ENCODE measurements at places on chromosomes 2 and 18.

- no peak for DNase-seq
Measured at GRCh38 chr2:30269771-30270145, 38.4 kb downstream of the LBH start.

GRCh38 chr18:58716060-58716756 lies 44.9 kb downstream of the MALT1 start:
- no peak for DNase-seq

GRCh38 chr2:234565842-234566619 lies 69.2 kb upstream of the ARL4C start:
- no peak for DNase-seq

GRCh38 chr2:201797175-201797840 lies 9.0 kb upstream of the CDK15 start:
- no peak for DNase-seq

- no peak for DNase-seq
Measured at GRCh38 chr2:113202305-113203216, 28.8 kb downstream of the PSD4 start.

GRCh38 chr2:195769975-195770374 lies 112.9 kb downstream of the SLC39A10 start:
- DNase-seq, result no peak

GRCh38 chr2:70685771-70686171 lies 82.2 kb downstream of the ADD2 start:
- DNase-seq, result no peak

DNA sequence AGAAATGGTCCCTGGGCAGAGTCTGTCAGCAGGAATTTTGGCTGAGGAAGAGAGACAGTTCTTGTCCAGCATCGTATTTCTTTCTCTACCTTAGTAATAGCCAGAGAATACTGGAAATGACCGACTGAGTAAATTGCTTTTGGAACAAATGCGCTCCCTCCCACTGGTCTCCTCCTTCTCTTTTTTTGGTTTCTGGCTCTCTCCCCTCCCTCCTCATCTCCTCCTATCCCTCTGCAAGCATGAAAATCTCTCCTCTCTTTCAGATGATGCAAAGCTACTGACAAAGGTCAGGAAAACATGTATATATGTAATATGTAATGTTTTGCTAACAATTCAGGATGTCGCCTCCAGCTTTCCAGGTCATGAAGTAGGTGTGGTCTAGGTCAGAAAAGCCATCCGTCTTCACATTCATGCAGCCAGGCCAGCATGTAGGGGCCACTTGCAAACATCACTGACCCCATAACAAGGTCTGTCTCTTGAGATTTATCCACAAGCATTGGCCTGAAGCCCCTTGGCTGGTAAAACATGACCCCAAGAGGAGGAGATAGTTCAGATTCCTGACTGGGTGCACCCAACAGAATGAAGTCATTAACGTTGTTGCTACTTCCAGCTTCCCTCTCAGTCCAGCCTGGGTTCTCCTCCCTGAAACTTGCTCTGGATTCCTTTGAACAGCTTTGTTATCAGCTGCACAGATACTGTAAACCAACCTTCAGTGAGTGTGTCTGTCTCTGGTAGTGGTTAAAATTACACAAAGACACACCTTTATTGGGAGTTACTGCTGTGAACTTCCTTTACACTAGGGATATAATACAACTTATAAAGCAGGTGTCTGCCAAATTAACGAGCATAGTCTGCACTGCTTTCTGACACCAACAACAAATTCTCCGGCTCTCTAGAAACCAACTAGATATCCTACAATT lies 864.4 kb upstream of the KLHL29 start:
- DNase-seq, result no peak

DNA sequence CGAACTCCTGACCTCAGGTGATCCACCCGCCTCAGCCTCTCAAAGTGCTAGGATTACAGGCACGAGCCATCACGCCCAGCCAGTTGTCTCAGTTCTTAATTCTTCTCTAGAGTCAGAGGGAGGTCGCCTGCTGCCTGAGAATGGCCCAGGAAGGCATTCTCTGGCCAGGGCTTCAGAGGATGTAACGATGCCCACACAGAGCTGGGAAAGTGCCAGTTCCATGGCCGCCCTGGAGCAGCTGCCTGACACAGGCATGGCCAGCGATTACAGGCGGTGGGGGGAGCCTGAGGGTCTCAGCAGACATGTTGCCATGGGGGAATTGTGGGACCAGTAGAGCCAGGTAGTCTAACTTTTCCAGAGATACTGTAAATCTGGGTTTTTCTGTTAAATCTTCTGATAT lies 25.6 kb upstream of the DNMT3A start:
- DNase-seq, result no peak

GRCh38 chr2:13607139-13607538 lies 890.4 kb downstream of the TRIB2 start:
- no peak for DNase-seq

- DNase-seq, result no peak
Measured at GRCh38 chr2:6314218-6314960, 551.3 kb downstream of the CMPK2 start.

GRCh38 chr18:62611453-62612288 lies 88.8 kb downstream of the ZCCHC2 start:
- DNase-seq, result no peak

- no peak for DNase-seq
Measured at GRCh38 chr2:120826716-120827410, 91.2 kb downstream of the GLI2 start.

DNA sequence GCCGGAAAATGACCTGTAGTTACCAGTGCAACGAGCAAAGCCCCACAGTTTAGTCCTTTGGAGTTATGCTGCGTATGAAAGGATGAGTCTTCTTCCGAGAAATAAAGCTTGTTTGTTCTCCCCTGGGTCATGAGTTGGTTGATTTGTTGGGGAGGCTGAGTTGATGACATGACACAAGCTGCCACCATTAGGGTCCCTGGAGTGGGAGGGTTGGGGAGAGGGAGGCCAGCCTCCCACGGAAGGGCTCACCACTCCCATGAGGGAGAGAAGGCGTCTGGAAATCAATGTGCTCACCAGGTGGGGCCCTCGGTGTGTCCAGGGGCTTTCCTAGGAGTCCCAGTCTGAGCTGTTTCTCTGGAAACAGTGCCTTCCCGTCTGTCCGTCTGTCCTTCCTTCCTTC lies 7.4 kb upstream of the DGKD start:
- no peak for DNase-seq

DNA sequence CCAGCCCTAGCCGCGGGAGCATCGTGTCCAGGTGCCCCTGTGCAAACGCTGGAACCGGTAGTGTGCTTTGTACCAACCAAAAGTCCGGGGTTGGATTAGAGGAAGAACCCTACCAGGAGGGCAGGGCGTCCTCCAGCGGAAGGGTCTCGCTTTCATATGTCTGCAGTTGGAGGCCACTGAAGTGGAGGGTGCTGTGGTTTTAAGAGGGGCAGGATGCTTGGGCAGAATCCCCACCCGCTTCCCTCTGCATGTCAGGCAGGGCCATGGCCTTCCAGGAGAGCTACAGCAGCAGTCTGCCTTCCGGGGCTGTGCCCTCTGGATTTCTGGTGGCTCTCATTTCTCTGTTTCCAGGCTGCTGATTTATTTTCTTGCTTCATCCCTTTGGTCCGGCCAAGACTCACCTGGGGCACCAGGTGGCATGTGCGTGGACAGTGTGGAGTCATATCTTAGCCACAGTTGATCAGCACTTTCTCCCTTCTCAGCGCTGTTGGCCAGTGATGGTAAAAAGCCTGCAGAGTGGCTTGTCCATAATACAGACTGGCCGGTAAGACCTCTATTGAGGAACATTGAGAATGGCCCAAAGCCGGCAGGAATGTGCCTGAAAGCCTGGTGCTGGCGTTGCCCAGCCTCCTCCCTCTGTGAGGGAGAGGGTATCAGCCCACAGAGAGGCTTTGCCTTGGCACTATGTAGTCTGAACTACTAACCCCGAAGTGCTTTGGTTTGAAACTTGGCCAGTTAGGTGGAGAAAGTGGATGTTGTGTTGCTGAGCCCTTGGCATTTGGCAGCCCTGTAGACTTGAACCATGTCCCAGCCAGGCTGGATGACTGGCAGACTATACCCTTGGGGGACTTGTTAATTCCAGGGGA lies 1.8 kb downstream of the AGAP1 start:
- DNase-seq, result no peak

DNA sequence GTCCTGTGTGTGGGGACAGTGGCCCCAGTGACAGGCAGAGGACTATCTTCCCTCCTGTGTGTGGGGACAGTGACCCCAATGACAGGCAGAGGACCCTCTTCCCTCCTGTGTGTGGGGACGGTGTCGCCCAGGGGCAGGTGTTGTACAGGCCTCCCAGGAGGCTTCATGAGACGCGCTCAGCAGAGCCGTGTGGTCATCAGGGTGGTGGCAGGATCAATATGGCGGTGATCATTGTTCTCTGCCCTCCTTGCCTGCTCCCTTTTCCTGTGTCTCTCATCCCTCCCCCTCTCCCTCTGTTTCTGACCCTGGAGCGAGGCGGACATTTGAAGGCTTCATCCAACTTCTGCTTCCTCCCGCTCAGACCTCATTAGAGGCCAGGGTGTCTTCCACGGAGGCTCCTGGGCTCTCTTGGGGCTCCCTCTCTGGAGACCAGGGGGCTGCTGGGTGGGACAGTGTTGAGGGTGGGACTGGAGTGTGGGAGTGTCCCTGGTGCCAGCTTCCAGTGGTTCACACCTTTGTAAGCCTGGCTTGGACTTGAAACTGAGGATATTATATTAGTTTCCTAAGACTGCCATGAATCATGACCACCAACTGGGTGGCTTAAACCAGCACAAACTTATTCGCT lies 59.5 kb downstream of the ACKR3 start:
- DNase-seq, result no peak

DNA sequence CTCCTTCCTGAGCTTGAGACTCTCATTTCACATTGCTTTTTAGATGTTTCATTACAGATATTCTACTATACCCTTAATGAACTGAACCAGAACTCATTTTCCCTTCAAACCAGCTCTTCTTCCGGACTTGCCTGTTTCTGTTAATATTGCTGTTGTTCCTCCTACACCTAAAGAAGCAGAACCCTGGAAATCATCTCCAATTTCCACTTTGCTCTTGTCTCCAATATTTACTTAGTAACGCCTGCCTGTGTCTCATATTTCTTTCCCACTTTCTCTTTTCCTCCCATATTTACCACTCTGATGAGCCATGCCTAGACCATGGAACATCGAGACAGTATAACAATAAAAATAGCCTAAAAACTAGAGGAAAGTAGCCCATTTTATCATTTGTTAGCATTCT lies 17.9 kb upstream of the GMCL1 start:
- no peak for DNase-seq

DNA sequence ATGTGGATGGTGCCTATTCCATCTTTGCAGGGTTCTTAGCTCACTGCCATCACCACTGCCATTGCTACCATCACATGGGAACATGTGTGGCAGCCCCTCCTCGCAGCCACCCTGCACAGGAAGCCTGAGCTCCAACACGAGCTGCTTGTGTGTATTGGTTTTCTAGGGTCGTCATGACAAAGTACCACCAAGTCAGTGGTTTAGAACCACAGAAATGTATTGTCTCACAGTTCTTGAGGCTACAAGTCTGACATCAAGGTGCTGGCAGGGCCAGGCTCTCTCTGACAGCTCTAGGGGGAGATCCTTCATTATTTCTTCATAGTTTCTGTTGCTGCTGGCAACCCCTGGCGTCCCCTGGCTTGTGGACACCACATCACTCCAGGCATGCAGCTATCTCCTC lies 10.3 kb upstream of the IL1R2 start:
- no peak for DNase-seq

GRCh38 chr2:142803158-142803557 lies 74.3 kb upstream of the KYNU start:
- no peak for DNase-seq

GRCh38 chr2:147558620-147559019 lies 286.2 kb upstream of the ACVR2A start:
- DNase-seq, result no peak

DNA sequence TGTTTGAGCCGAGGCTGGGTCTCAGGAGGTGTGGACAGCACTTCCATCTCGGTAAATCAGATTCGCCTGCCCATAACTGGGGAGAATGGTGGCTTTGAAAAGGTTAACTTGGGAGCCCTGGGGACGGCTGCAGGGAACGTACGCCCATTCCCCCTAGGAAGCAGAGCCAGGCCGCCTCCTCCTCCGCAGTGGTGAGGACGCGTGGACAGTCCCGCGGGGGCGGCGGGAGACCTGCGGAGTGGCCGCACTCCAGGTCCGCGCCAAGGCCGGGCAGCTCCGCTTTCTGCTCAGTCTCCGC lies 845 bp upstream of the MYCN start:
- DNase-seq, result no peak

DNA sequence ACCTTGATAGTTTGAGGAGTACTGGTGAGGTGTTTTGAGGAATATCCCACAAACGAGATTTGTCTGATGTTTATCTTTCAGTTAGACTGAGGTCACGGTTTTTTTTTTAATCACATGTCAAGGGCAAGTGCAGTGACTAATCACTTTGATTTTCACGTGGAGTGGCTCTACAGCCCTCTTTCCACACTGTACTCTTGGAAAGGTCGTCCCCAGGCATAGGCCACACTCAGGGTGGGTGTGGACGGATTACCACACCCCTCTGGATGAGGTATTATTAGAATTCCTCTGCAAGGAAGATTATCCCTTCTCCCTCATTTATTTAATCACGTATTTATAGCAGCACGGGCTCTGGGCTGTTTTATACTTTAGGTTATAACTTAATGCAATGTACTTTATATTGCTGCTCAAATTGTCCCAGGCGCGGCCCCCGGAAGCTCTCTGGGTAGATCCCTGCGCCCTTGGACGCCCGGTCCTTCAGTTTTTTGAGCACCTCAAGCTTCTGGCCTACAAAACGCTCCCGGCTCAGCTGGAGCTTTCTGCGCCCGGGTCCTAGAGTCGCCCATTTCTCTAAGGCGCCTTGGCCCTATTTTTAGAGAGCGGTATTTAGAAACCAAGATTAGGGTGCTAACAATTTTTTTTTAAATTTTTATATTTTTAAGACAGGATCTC lies 515 bp upstream of the PLEKHB2 start:
- peak; percentile 19 for DNase-seq

GRCh38 chr2:179344280-179344964 lies 79.8 kb upstream of the SESTD1 start:
- DNase-seq, result no peak

DNA sequence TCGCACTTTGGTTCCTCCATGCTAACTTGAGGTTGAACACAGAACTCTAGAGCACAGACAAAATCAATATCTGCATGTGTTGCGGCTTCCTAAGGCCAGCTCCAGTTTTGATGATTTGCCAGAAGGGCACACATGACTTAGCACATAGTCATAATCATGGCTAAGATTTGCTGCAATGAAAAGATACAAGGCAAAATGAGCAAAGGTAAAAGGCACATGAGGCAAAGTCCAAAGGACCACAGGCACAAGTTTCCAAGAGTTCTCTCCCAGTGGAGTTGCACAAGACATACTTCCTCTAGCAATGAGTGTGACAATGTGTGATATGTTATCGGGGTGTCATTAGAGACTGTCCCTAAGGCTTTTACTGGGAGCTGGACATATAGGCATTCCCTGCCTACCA lies 24.2 kb upstream of the CXXC1 start:
- DNase-seq, result no peak

All from stimulated activated CD8-positive, alpha-beta memory T cell treated with anti-CD3 and anti-CD28 coated beads, Interleukin-12 subunit alpha, Interleukin-12 subunit beta, amount 100 ng/mL, for 1 hour (primary cell).